ENCODE measurements at places on chromosomes 2 and 18.
A peak's percentile ranks its signal among the peaks of the same experiment; 100 is the strongest.

- no peak for DNase-seq
Measured at GRCh38 chr2:625415-626333, 51.5 kb downstream of the TMEM18 start.

DNA sequence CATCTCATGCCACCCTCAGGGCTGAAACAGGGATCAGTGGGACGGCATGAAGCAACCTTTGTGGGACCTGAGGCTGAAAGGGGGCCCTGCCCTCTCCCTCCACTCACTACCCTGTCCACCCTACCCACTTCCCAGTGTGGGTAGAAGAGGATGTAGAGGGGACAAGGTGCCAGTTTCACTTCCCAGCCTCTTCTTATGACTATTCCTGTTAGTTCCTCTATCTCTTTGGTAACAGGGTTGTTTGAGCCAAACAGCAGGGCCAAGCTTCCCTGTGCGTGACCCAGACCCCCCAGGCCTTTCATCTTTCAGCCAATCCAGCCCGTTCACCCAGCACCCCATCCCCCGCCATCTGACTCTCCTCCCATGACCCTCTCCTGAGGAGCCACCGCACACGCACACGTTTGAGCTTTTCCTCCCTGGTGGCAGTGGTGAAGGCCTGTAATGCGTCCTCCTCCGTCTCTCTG lies 82.3 kb downstream of the STPG4 start:
- DNase-seq: peak; percentile 89

DNA sequence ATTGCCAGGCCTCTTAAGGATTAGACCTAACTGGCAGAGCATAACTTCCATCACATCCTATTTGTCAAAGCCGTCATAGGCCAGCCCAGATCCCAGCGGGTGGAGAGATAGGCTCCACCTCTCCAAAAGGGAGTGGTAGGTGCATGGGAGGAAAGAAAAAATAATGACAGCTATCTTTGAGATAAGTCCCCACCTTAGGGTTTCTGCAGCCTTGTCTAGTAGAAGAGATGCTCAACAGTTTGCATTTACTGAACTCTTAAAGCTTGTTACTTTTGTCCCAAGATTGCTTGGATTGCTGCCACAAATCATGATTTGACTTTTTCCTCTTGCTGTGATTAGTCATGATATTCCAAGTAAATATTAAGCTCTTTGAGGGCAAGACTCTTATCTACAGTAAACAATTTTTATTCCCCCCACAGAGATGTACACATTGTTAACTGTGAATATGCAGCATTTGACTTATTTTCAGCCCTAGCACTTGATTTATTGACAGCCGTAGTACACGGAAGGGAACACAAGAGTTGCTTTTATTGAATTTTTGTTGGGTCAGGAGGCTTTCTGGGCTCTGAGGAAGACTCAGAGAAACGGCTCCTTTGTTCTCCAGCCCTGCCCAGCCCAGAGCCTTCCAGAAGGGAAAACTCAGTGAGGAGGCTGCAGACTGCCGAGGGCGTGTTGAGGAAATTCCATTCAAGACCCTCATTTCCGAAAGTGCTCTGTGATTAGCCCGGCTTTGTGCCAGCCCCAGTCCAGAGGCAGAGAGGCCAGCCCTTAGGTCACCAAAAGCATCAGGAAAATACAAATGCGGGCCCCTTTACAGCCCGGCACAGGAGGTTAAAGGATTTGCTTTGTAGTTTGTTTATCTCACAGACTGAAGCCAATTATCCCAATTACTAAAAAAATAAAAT lies 75.5 kb upstream of the ZNF532 start:
- DNase-seq: no peak

- DNase-seq: no peak
Measured at GRCh38 chr18:49371786-49372185, 88.7 kb downstream of the DYM start.
